ENCODE measurements at places on chromosomes 5 and 9.
A peak's percentile ranks its signal among the peaks of the same experiment; 100 is the strongest.

DNA sequence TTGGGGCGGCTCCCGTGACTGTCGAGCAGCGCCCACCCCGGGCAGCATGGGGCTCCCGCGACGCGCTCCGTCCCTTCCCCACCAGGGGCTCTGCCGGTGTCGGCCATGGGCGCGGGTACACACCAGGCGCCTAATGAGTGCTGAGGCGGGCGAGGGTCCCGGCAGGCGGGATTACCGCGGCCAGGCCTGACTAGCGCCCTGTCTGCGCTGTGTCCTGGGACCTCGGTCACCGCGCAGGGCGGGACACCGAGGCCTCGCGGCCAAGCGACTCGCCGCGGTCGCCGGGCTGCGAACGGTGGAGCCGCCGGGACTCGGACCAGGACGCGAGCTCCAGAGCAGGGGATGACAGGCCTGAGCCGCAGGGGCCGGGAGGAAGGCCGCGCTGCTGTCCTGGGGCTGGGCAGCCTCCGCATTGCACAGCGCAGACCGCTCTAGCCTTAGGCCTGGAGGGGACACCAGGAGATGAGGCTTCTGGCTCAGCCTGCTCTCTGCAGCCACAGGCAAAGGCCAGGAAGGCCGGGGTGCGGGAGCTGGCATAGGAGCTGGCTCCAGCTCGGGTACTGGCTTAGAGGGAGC is 14.1 kb downstream of the LCN10 start:
- DNase-seq, result no peak

DNA sequence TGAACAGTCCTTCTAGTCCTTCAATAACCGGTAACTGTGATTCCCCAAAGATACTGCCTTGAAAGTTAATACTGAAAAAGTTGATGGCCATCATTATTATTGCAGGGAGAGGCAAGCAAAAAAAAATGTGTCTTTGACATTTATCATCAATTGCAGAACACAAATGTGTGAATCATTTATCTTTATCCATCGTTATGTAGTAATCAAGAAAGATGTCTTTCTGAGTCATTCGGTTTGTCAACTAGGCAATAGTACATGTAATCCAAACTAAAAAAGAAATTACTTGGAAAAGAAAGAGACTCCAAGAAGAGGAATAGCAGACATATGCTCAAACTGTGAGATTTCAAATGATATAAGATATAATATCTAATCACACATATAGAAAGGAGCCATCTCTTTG is 473.0 kb downstream of the CETN3 start:
- no peak for DNase-seq

DNA sequence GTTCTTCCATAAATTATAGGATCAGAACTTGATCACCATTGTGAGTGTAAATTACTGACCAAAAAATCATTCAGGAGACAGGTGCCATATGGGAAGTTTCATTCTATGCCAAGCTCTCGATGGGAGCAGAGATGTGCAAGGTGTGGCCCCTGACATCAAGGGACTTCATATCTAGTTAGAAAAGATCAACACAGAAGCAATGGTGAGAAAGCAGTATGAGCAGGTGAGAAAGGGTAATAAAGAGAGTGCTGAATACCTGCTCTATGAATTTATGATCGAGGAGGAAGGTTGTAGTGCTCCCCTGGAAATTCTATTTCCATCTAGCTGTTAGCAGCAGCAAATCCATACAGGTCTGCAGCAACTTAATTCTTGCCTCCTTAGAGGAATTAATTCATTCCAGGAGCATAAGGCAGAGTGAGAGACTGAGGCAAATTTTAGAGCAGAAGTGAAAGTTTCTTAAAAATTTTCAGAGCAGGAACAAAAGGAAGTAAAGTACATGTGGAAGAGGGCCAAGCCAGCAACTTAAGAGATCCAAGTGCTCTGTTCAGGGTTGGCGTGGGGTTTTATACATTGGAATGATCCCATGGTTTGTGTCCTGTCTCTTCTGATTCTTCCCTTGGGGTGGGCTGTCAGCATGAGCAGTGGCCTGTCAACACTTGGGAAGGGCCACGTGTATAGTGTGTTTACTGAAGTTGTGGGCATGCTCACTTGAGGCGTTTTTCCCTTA is 181.8 kb downstream of the SAXO1 start:
- no peak for DNase-seq

DNA sequence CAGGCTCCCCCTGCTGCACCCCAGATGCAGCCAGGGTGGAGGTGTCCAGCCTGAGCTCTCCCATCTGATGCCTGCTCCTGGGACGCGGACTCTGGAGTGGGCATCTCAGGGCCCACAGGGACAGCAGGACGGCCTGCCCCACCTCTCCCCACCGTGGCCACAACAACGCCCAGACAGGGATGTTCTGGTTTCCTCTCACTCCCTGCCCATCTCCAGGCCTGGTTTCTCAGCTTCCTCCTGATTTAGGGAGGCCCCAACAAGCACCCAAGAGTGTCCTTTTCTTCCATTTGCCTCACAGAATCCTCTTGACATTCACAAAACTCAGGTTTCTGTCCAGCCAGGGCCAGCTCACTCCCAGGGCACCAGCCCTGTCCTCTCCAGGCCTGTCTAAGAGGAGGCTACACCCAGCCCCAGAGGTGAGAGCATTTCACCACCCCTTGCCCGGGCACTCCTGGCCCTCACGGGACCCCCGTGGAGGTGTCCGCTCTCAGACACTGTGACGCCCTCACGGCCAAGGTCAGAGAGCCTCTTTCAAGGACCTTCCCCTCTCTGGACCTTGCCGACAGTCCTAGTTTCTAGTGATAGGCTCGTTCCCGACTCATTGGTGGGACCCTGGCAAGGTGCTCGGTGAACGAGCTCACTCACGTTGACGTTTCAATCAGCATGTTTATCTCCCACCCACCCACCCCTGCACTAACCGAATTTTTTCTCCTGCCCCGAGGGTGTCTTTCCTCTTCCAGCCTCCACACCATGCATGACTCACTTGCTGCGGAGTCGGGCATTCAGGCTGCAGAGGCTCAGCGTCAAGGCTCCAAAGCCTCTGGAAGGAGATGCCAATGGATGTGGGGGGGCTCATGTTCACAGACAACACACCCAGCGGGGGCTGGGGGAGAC is 62.0 kb upstream of the UNC5A start:
- peak; percentile 47 for DNase-seq

DNA sequence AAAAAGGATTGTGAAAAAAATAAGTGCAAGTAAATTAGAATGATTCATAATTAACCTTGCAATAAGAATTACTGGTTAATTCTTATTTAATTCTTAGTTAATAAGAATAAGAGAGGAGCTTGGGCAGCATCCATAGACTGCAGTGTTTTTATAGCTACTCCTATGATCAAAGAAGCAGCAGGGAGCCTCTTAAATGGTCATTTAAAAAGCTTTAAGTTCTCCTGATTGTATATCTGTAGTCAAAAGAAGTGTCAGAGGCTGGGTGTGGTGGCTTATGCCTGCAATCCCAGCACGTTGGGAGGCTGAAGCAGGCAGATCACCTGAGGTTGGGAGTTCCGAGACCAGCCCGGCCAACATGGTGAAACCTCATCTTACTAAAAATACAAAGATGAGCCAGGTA is 14.4 kb downstream of the ACER2 start:
- no peak for DNase-seq

GRCh38 chr9:94805051-94805489 is 78.6 kb downstream of the AOPEP start:
- no peak for DNase-seq

DNA sequence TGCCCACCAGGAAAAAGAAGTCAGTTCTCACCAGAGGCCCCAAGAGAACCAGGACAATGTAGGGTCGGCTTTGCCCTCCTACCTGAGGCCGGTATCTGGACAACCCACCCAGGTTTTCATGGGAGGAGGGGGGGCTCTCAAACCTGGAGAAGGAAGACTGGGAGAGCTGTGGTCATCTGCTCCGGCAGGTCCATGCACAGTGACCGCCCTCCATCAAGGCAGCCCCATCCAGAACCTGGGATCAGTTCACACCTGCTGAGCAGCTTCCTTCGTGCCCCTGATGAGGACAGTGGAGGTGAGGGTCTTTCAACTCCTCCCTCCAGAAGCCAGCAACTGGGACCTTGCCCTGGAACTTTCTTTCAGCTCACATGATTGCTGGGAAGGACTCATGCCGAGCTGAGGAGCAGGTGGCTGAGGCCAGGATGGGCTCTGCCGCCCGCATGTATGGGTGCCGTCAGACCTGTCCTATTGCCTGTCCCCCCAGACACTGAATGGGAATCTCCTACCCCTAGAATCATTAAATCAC is 20.8 kb upstream of the FIBCD1 start:
- no peak for DNase-seq

DNA sequence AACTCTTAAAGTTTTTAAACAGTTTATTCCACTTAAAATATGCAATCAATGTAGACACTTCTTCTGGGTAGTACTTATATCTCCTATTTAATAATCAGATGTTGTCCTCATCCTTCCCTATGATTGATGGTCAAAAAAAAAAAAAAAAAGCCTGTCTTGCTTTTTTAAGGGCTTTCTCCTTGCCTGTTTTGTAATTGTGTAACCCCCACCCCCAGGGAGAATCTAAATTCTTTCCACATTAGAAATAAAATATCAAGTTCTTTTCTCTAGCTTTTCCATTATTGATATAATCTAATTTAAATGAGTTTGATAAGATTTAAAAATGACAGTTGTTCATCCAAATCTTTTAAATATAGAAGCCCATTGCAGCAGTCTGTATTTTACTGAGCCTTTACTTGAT is 119.7 kb downstream of the CHSY3 start:
- no peak for DNase-seq

DNA sequence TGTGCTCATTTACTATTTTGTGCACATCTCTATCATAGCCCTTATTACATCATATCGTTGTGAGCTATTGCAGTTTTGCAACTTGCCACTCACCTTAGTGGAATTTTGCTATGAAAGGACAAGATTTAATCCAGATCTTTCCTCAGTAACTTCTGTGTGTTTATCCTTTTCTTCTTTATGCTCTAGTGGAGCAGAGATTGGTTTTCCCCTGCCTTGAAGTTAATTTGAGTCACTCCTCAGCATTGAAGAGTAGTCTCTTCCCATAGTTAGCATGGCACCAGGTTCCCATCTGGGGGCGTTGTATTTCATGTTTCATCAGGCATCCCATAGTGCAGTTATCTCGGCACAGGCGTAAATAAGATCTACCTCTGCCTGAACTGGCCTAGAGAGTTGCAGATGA is 510.4 kb downstream of the PSAT1 start:
- DNase-seq, result no peak

Measured in HTR-8/SVneo (cell line).